ENCODE measurements at places on chromosomes 3 and 15.

DNA sequence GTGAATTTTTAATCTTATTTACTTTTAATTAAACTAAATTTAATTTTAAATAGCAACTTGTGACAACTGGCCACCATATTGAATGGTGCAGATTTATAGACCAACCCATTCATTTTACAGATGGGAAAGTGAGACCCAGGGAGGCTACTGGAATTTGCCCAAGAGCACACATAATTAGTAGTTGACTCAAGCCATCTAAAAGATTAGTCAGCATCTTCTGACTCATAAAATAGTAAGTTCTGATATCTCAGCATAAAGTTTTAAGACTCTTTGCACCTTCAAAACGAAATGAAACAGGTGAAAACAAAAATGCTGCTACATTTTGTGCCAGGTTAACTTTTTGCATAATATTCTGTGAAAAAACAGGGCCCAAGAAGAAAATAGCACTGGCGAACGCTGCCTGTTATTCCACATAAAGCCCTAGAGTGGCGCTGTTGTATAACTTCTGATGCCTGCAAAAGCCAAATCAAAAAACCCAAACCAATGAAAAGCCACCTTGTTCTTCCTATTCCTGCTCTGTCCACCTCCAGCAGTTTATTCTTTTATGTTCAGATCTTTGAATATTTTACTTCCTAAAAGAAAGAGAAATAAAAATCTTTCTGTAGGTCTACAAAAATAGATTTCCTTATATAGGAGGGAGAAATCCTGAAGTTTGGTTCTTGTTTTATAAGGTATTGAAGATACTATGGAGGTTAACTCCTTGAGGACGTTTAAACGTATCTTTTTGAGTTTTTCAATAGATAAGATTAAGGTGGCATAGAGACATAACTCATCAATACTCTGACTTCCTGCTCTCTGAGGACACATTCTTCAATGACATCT lies 62.8 kb downstream of the OTOL1 start:
- peak; percentile 16 for DNase-seq

GRCh38 chr3:127065561-127066290 lies 82.8 kb downstream of the PLXNA1 start:
- DNase-seq = no peak

DNA sequence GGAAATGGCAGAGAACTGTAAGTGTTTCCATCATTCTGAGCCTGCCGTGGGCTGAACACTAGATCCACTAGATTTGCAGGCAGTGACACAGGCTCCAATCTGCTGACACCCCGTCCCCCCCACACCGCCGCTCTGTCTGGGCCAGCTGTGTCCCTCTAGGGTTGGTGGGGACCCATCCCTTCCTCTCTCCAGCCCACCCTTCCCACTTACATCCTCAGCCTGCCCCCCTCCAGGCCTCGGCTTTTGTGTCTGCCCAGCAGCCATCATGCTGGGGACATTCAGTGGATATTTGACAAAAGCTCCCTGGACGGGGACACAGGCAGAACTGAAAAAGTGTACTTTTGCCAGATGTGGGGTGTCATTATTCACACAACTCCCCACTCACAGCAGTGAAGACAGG lies 10.7 kb upstream of the LRRK1 start:
- DNase-seq = no peak

DNA sequence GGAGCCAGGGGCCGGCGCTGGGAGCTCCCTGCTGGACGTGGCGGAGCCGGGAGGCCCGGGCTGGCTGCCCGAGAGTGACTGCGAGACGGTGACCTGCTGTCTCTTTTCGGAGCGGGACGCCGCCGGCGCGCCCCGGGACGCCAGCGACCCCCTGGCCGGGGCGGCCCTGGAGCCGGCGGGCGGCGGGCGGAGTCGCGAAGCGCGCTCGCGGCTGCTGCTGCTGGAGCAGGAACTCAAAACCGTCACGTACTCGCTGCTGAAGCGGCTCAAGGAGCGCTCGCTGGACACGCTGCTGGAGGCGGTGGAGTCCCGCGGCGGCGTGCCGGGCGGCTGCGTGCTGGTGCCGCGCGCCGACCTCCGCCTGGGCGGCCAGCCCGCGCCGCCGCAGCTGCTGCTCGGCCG lies 1.5 kb downstream of the SMAD6 start:
- peak; percentile 45 for DNase-seq

- no peak for DNase-seq
Observed at GRCh38 chr3:136883967-136884720, 22.1 kb downstream of the NCK1 start.

DNA sequence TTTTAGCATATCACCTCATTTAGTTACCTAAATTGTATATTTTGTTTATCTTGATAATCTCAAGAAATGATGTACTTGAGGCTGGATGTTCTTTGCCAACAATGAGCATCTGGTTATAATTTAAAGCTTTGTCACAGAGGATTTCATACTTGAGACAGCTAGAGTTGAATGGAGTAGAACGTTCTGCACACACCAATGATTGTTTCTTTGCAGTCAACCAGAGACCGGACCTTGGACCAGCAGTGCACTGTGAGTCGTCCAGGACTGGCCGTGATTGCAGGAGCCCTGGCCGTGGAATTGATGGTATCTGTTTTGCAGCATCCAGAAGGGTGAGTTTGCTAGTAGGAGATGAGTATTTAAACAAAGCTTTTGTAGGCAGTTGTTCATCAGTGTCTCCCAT lies 90.4 kb downstream of the ATG7 start:
- DNase-seq = no peak

Data from inflammatory macrophage treated with lipopolysaccharide for 1 hour (primary cell).